ENCODE measurements at places on chromosomes 7 and 10.

GRCh38 chr10:91420868-91421267 is 10.7 kb downstream of the HECTD2 start:
- DNase-seq, result peak; percentile 30

DNA sequence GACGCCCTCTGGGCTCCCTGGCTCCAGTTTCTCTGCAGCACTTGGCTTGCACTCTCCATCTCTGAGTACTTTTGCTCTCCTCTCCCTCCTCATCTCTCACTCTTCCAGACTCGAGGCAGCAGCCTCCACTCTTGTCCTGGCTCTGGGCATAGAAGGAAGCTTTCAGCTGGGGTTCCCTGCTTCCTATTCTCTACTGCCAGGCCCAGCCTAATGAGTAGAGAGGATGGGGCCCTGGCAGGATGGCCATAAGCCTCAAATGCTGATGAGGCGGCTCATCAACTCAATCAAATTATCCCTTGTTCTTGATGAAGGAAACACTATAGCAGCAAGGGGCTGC is 55.8 kb downstream of the NEURL1 start:
- no peak for DNase-seq

DNA sequence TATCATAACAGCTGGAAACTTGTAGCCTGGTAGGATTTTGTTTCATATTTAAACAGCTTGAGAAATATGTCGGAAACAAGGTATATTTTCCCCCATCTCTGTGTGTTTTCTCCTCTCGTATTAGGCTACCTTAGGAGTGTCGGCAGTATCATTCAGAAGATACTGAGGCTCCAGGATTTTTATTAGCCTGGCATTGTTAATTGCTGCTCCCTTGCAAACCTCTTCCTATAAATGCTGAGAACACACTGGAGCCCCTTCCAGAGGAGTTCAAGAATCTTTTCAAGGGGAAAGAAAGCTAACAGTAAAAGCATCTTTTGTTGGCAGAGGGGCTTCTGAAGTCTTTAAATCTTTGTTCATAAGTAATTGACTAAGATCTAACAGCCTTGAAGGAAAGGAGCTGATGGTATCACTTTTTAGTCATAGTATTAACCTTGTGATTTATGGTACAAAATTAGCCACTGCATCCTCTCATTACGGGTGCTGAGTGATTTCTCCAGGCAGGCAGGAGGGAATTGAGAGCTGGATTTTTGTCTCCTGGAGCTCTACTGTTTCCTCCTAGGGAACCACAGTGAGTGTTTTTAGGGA is 998.7 kb downstream of the LRMDA start:
- DNase-seq, result no peak

DNA sequence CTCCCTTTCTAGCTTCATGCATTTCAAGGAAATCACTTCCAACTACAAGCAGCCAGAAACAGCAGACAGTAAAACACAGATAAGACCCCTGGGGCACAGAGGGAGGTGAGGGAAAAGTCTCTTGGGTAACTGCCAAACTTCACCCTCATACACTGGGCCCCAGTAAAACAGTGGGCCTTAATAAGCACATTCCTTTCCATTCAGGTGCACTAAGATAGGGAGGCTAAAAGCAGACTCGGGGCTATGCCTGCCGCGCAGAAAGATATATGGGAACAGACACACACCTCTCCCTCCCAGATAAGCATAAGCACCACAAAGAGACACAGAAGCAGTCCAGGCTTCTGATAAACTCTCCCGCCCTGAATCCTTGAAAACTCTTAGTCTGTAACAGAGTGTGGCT is 117.0 kb downstream of the TYW1B start:
- no peak for DNase-seq

- DNase-seq, result no peak
These were observed 226.8 kb downstream of the SKIDA1 start for GRCh38 chr10:21298701-21299100.

- no peak for DNase-seq
These were observed 238.7 kb upstream of the PRSS58 start for GRCh38 chr7:142496545-142496991.

DNA sequence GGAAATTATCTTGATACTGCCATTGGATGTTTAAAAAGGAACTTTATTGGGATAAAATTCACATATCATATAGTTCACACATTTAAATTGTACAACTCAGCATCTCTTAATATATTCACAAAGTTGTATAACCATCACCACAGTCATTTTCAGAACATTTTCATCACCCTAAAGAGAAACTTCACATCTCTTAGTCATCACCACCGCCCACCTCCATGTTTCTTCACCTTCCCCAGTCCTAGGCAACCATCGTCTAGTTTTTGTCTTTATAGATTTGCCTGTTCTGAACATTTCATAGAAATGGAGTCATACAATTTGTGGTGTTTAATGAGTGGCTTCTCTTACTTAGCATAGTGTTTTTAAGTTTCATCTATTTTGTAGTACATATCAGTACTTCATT is 96.6 kb downstream of the ANKRD30A start:
- no peak for DNase-seq

- DNase-seq, result no peak
These were observed 53.2 kb downstream of the PKD1L1 start for GRCh38 chr7:47895026-47895425.

GRCh38 chr10:77400033-77400432 is 237.6 kb downstream of the KCNMA1 start:
- DNase-seq, result no peak

GRCh38 chr7:30363778-30364563 is 79.6 kb downstream of the ZNRF2 start:
- DNase-seq, result no peak

GRCh38 chr7:31497516-31497915 is 16.4 kb upstream of the ITPRID1 start:
- DNase-seq, result no peak

Data from amniotic stem cell (primary cell).